ENCODE measurements at places on chromosomes 2 and 18. TPM values are rescaled to one million over a fixed set of nuclear protein-coding genes. Genes with fewer than 3 reads are reported as not detected.

The DPP4 gene
- total RNA-seq = 3.4 TPM

The CFAP65 gene
- 0.06 TPM for total RNA-seq

The DYSF gene
- total RNA-seq = 1.1 TPM

The ANKRD53 gene
- total RNA-seq = 3.5 TPM

The RAX gene
- not detected for total RNA-seq

DNA sequence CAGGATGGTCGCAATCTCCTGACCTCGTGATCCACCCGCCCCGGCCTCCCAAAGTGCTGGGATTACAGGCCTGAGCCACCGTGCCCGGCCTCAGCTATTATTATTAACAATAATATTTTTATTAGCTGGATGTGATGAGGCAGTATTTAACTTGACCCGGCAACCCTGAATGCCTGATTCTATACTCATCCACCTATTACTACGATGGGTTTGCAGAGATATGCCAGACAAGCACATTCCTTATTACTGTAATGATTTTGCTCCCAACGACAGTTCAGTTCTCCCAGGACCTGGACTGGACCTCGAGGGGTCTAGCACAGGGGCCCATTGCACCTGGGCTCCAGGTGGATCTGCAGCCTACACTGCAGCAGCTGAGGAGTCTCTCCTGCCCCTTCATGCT, 32.6 kb downstream of the BMP10 start:
- no peaks in the 10 kb centered on the region for H3K27me3 ChIP-seq
- DNase-seq = no peak
- no peak overlapping the region for H3K4me3 ChIP-seq
- no peak overlapping the region for H3K27ac ChIP-seq

DNA sequence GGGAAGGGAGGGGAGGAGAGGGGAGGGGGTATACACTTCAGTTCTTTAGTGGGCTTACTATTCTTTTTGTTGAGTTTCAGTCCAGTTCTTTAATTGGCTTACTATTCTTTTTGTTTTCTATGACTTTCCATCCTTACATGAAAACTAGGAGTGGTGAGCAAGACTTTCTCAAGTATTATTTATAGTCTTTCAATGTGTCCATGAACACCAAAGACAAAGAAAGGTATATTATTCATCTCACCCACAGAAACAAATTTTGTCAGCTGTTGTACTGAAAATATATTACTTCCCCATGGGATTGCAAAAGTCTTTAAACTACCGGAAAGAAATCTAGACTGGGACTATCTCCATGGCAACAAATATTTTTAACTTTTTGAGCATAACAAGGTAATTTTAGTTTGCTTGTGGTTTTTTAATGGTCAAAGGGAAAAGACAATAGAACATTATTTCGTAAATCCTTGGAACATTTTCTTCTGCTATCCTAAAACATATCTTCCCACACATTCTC, 17.6 kb downstream of the ADAM17 start:
- DNase-seq = no peak
- H3K4me1 ChIP-seq = peaks cover 27% of the 10 kb centered on the region
- no peaks in the 10 kb centered on the region for H3K36me3 ChIP-seq

GRCh38 chr2:124816007-124816406, 790.9 kb downstream of the CNTNAP5 start:
- no peak for DNase-seq
- H3K36me3 ChIP-seq = no peaks in the 10 kb centered on the region
- H3K27me3 ChIP-seq = no peaks in the 10 kb centered on the region
- no peaks in the 10 kb centered on the region for H3K4me1 ChIP-seq
- no peak overlapping the region for H3K27ac ChIP-seq

DNA sequence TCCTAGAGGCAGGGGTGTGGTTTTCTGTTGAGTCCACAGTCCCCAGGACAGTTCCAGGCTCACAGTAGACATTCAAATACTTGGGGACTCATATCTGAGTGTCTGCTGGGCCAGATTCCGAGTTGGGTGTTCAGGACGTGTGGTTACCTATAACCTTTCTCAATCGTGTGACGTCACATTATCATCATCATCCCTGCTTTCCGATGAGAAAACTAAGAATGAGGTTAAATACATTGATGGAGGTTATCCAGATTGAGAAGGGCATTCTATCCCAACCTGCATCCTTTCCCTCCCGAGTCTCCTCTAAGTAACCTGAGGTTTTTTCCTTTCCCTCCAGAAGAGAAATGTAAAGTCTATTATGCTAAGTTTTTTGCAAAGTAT, 204.6 kb downstream of the MGAT5 start:
- no peak for DNase-seq
- H3K27me3 ChIP-seq = no peaks in the 10 kb centered on the region
- H3K4me3 ChIP-seq = no peak overlapping the region
- peaks cover 4% of the 10 kb centered on the region for H3K4me1 ChIP-seq
- no peak overlapping the region for H3K27ac ChIP-seq
- no peaks in the 10 kb centered on the region for H3K36me3 ChIP-seq

DNA sequence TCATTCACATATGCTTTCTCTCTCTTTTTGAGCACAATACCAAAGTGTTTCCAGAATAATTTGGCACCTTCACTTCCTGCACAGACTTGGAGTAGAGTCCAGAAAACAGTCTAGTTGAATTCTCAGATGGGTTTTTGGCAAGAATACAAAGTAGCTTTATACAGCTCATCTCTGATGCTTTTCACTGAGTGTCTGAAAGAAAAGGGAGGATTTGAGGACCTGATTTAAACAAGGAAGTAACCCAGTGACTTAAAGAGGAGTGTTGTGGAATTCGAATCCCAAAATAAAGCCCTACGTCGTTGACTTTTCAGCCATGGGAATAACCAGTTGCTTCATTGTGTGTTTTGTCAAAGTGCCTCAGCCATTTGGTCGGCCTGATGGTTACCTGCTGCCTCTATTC, 31.8 kb downstream of the METAP1D start:
- no peak for DNase-seq
- no peaks in the 10 kb centered on the region for H3K36me3 ChIP-seq
- no peaks in the 10 kb centered on the region for H3K4me1 ChIP-seq
- H3K27me3 ChIP-seq = no peaks in the 10 kb centered on the region
- no peak overlapping the region for H3K4me3 ChIP-seq

- H3K27me3 ChIP-seq = no peaks in the 10 kb centered on the region
- peaks cover 4% of the 10 kb centered on the region for H3K36me3 ChIP-seq
- H3K4me1 ChIP-seq = peaks cover 12% of the 10 kb centered on the region
- peak within 1 kb of the TSS; percentile 62 for H3K4me3 ChIP-seq
- H3K27ac ChIP-seq = peak within 1 kb of the TSS; percentile 95
These were observed at the start of gene WDSUB1 for GRCh38 chr2:159285929-159286708. Gene WDSUB1 (minus strand): TSS chr2:159286703. CDS start chr2:159283069, 3,634 bp downstream.

- no peaks in the 10 kb centered on the region for H3K27me3 ChIP-seq
- no peak overlapping the region for H3K27ac ChIP-seq
- H3K36me3 ChIP-seq = no peaks in the 10 kb centered on the region
- H3K4me1 ChIP-seq = peaks cover 12% of the 10 kb centered on the region
- DNase-seq = no peak
These were observed 2.0 kb upstream of the CYP26B1 start for GRCh38 chr2:72149556-72150156.

DNA sequence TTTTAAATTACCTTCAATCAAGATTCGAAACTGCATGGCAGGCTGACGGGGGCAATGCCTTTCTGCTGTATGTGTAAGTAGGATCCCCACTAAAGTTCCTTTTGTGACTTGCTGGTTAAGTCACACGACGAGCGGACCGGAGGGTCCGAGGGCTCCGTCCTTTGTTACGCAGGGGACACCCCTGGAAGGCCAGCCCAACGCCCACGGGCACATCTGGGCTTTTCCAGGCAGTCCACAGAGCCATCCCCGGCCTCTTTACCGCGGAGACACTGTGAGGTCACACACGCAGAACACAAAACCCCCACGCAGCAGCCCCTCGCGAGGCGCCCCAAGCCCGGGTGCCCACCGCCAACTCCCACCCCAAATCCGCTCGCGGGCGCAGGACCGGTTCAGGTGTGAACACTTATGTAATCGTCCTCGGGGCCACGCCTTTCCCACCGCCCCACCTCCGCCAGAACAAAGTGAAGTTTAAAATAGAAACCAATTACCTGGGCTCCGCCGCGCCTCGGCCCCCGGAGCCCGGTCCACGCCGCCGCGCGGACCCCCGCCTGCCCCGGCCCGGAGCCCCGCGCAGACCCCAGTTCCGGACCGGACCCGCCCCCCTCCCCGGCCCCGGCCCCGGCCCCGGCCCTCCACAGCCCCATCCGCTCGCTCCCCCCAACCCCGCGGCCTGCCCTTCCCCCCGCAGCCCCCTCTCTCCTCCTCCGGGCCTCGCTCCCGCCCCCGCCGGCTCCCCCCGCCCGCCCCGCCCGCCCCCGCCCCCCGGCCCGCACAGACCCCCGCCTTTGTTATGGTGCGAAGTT, 4.2 kb downstream of the ZNF516 start:
- H3K27me3 ChIP-seq = no peaks in the 10 kb centered on the region
- H3K27ac ChIP-seq = peak overlapping the region; percentile 81
- peaks cover 6% of the 10 kb centered on the region for H3K4me1 ChIP-seq
- H3K4me3 ChIP-seq = peak overlapping the region; percentile 52
- H3K36me3 ChIP-seq = no peaks in the 10 kb centered on the region

GRCh38 chr2:206641226-206641625, 1.1 kb upstream of the FAM237A start:
- no peak overlapping the region for H3K27ac ChIP-seq
- H3K27me3 ChIP-seq = peaks cover 6% of the 10 kb centered on the region
- no peaks in the 10 kb centered on the region for H3K36me3 ChIP-seq

DNA sequence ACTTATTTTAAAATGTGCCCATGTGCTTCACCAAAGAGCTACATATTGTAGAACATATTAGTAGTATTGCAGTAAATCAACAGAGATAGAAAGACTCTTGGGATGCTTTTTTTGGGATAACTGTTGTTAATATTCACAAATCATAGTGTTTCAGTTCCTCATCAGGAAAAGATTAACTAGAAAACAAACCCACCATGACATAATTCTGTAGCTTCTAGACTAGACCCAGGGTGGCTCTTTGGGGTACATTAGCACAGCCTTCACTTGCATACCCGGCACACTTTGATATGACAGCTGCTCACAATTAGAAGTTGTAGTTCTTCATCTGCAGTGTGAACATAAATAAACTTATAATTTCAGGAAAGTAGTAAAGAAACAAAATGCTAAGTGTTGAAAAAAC, 154.2 kb downstream of the ATP9B start:
- DNase-seq = no peak
- no peak overlapping the region for H3K4me3 ChIP-seq
- H3K36me3 ChIP-seq = no peaks in the 10 kb centered on the region
- no peaks in the 10 kb centered on the region for H3K4me1 ChIP-seq
- H3K27me3 ChIP-seq = no peaks in the 10 kb centered on the region

- H3K27ac ChIP-seq = no peak overlapping the region
- H3K27me3 ChIP-seq = no peaks in the 10 kb centered on the region
- no peak for DNase-seq
These were observed 33.1 kb downstream of the FAM171B start for GRCh38 chr2:186726938-186727337.

DNA sequence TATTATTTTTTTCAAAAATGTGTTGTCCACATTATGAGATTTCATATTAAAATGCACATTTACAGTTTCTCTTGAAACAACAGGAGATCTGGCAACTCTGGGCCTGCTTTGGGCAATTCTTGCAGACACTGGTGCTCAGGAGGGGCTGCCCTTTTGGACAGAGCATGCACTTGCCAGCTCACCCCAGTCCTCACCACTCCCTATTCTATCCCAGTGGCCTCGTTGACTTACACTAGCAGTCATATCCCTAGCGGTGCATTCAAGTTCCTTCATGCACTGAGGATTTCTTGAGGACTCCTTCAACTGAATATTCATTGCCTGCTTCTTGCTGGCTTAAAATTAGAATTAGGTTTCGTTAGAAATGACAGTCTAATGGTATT, 87.9 kb upstream of the FHL2 start:
- H3K36me3 ChIP-seq = no peaks in the 10 kb centered on the region
- H3K27ac ChIP-seq = no peak overlapping the region
- H3K4me1 ChIP-seq = peaks cover 10% of the 10 kb centered on the region
- no peaks in the 10 kb centered on the region for H3K27me3 ChIP-seq

DNA sequence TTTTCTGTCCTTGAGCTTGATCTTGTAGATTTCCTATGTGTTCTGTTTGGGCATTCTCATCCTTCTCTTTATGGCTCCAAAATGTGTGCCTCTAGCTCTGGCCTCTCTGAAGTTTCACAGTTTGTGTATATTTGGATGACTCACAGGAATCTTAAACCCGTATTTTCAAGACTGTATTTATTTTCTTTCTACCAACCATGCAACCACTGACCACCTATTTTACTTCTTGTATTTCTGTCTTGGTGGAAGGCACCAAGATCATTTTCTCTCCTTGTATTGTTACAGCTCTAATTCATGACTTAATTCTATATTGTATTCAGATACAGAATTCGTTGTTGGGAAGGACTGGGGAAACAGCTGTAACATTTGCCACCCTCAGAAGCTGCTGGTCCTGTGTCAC, 39.5 kb downstream of the ACSL3 start:
- peaks cover 8% of the 10 kb centered on the region for H3K4me1 ChIP-seq
- no peak overlapping the region for H3K4me3 ChIP-seq
- H3K27ac ChIP-seq = no peak overlapping the region
- no peaks in the 10 kb centered on the region for H3K27me3 ChIP-seq
- no peaks in the 10 kb centered on the region for H3K36me3 ChIP-seq
- DNase-seq = no peak

- H3K36me3 ChIP-seq = no peaks in the 10 kb centered on the region
- no peaks in the 10 kb centered on the region for H3K4me1 ChIP-seq
- no peak for DNase-seq
- H3K4me3 ChIP-seq = no peak overlapping the region
- no peaks in the 10 kb centered on the region for H3K27me3 ChIP-seq
- no peak overlapping the region for H3K27ac ChIP-seq
These were observed 36.4 kb upstream of the ZCCHC2 start for GRCh38 chr18:62486290-62486964.

DNA sequence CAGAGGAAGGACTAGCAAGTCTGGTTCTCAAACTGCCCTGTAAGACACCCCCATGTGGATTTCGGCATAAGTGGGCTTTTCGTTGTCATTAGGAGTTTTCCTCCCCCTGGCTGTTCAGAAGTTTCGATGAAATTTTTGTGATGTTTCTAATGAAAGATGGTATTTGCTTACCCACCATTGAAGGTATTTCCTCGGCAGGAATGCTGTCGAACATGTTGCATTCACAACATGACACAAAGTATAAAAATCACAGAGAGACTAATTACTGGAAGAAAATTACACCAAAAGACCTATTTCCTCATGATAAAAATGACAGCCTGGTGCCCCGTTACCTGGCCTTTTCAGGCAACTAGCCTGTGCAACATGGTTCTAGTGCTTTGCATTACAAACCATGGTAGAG, 144.9 kb downstream of the TXNL1 start:
- H3K4me1 ChIP-seq = no peaks in the 10 kb centered on the region
- H3K27ac ChIP-seq = no peak overlapping the region
- no peaks in the 10 kb centered on the region for H3K36me3 ChIP-seq
- H3K4me3 ChIP-seq = no peak overlapping the region
- no peaks in the 10 kb centered on the region for H3K27me3 ChIP-seq

Measured in pancreas (tissue), 10 donors.